RKO (cell line): ENCODE measurements at places on chromosomes 16 and 17.

DNA sequence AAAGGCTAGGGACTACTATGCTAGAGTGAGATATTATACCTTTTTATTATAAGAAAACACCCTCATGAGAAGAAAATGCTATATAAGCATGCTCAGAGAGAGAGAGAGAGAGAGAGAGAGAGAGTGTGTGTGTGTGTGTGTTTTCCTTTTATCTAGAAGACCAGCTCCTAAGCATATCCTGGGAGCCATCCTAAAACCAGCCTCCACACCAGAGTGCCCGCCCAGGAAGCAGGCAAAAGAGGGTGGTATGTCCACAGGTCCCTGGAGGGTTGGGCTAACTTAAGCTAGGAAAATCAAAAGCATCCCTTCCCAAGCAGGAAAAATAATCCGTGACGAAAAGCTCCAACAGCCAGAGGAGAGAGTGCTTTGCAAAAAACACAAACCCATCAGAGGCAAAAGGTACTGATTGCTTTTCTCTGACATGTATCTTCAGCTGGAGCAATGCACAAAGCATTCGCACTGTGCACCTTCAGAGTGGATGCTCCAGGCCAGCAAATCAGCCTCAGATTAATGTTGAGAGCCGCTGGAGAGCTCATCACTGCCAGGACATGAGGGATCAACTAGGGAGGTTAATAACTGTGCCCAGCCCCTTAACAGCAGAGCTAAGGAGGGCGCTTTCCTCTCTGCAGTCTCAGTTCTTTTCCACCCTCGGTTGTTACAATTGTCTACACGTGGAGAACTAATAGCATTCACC, 125.1 kb downstream of the SLC39A11 start:
- no peak for DNase-seq

DNA sequence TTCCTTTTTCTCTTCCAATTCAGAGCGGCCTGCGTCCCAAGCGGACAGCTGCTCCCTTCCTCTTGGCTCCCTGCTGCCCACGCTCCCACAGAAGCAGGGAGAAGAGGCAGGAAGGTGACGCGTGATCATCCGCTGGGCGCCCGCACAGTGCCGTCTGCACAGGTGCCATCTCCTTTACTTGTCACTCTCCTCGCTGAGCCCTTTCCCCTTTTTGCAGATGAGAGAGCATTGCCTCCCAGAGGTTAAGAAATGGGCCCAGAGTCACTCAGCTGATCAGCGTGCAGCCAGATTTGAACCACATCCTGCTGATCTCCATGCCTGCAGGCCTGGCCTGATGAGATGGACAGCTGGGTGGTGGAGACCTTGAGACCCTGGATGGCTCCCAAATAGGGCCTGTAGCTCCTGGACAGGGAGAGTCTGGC, 299.8 kb downstream of the SEC14L1 start:
- no peak for DNase-seq

GRCh38 chr16:65280845-65281512, 159.1 kb upstream of the CDH11 start:
- DNase-seq: no peak

DNA sequence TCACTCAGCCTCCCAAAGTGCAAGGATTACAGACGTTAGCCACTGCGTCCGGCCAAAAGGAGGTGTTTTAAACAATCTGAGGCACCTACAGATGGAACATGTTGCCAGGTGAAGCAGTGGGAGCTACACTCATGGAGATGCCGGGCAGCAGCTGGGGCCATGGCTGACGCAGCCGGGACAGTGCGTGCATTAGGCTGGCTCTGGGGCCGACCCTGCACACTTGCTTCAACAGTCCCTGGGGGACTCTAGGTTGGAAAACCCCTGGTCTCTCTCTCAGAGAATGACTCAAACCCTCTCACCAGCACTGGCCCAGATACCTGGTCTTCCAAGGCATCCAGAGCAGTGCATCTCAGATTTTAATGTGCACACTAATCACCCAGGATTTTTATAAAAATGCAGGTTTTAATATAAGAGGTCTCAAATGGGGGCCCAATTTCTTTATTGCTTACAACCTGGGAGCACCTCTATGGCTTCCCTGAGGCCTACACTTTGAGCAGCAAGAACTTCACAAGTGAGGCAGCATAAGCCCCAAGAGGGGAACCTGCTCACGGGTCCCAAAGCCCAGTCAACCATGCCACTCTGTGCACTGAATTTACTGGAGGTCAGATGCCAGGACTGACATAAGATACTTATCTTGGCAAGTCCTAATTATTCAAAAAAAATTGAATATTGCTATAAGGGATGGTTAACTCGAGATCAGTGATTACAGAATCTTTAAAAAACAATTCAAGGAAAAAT, 70.8 kb upstream of the TRAP1 start:
- DNase-seq: no peak

DNA sequence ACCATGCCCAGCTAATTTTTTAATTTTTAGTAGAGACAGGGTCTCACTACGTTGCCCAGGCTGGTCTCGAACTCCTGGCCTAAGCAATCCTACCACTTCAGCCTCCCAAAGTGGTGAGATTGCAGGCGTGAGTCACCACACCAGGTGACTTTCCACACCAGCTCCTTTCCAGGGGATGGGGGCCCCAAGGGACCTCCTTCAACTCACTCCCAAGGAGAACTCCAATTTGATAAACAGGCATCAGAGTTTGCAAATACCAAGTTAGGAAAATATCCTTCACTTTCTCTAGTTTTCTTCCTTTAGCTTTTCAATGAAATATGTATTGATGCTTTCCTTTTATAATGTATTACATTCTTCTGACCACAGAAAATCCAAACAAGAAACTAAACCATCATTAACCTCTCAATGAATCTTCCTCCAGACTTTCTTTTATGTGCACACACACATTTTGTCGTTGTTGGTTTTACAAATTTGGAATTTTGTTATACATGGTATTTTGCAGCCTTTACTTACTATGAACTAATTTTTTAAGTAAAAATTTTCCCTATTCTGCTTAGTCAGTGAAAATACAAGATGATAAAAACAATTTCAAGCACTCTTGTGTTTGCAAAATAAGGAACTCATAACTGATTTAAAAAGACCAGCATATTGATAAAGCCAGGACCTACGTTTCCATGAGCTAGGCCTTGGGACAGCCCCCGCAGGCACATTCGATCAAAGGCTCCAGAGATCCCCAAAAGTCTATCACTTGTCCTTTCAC, 32.0 kb downstream of the GAS7 start:
- no peak for DNase-seq

DNA sequence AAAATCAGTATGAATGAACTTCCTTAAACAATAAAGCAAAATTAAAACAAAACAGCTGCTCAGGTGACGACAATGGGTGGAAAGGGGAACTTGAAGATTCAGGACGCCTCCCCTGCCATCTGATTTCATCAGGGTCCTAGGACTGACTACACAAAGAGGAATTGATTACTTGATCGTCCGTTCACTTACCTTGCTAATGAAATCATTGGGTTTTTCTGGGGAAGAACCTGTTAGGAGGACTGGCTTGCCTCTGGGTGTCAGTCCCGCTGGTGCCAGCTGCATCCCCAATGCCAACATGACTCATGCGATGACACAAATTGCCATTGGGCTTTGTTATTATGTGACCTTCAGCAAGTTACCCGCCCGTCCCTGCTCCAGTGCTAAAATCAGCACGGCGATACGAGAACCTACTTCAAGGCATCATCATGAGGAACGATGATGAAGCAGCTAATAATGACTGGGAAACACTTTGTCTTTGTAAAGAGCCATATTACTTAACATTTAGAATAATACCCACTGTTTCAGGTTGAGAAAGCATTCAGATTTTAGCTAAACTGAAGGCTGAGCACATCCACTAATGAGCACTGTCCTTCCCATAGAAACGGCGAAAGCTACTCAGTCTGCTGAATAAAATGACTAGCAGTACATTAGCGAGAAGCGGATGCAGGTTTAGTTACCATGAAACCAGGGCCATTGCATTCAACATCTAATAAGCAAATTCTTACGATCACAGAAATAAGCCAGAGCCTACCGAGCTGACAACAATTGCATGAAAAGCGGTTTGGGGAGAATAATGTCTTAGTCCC, 139.4 kb downstream of the ZFHX3 start:
- no peak for DNase-seq
